Thoracic aorta endothelial cell (primary cell): ENCODE measurements at places on chromosomes 6 and 20. TPM values are rescaled to one million over a fixed set of nuclear protein-coding genes. Genes with fewer than 3 reads are reported as not detected.

Gene C2
- not detected in 2 replicates for total RNA-seq

Gene RAB32
- 103 and 122 TPM in 2 replicates for total RNA-seq

Gene DOK5
- 2.7 and 10.4 TPM in 2 replicates for total RNA-seq

Gene TMEM244
- total RNA-seq = not detected in 2 replicates

Gene PRSS16
- not detected in 2 replicates for total RNA-seq

Gene E2F3
- 14.6 and 15.2 TPM in 2 replicates for total RNA-seq

Gene SOX4
- total RNA-seq = 86.7 and 91.0 TPM in 2 replicates

Gene SLC52A3
- total RNA-seq = 0.07 TPM in 1 of 2 replicates, not detected in the other

Gene NR2E1
- total RNA-seq = not detected in 2 replicates

Gene SLC35F1
- not detected in 2 replicates for total RNA-seq

Gene TSPO2
- total RNA-seq = not detected in 2 replicates

Gene CD24
- 1.1 and 1.7 TPM in 2 replicates for total RNA-seq

Gene C20orf141
- total RNA-seq = not detected in 2 replicates

Gene BPI
- not detected in 2 replicates for total RNA-seq

Gene C4B
- 0.43 and 1.9 TPM in 2 replicates for total RNA-seq

Gene PTK6
- not detected in 2 replicates for total RNA-seq

Gene GTSF1L
- total RNA-seq = not detected in 2 replicates

Gene POM121L2
- total RNA-seq = not detected in 2 replicates

Gene C6orf118
- not detected in 2 replicates for total RNA-seq

Gene ZNF334
- total RNA-seq = 0.13 and 0.14 TPM in 2 replicates

Gene SLC17A3
- not detected in 2 replicates for total RNA-seq

Gene COL21A1
- 0.66 TPM in 1 of 2 replicates, not detected in the other for total RNA-seq

Gene SEL1L2
- total RNA-seq = not detected in 2 replicates

Gene RIMS4
- total RNA-seq = not detected in 2 replicates

Gene ZSCAN23
- total RNA-seq = 0.65 and 1.5 TPM in 2 replicates

Gene LPA
- total RNA-seq = not detected in 2 replicates

Gene CGAS
- total RNA-seq = 11.3 and 14.3 TPM in 2 replicates

Gene PIGU
- total RNA-seq = 17.0 and 19.1 TPM in 2 replicates

Gene SLC22A16
- not detected in 2 replicates for total RNA-seq

Gene FAM50B
- 4.7 TPM in 2 replicates for total RNA-seq

Gene ANGPT4
- not detected in 2 replicates for total RNA-seq

Gene RIPPLY2
- not detected in 2 replicates for total RNA-seq

Gene CTAGE9
- total RNA-seq = not detected in 2 replicates

Gene FNDC11
- 0.40 and 0.50 TPM in 2 replicates for total RNA-seq

Gene MYH7B
- under 0.01 TPM in 1 of 2 replicates, not detected in the other for total RNA-seq

Gene KIFC1
- 48.7 and 75.7 TPM in 2 replicates for total RNA-seq

Gene SLC13A3
- total RNA-seq = 0.40 and 0.43 TPM in 2 replicates

Gene RNF39
- not detected in 2 replicates for total RNA-seq

Gene NMBR
- not detected in 2 replicates for total RNA-seq

Gene FERMT1
- total RNA-seq = 3.3 and 6.5 TPM in 2 replicates

Gene ANKRD6
- 4.8 and 9.1 TPM in 2 replicates for total RNA-seq

Gene SLC22A1
- total RNA-seq = not detected in 2 replicates

Gene ENPP1
- total RNA-seq = 5.2 and 8.1 TPM in 2 replicates

Gene LMBRD1
- 27.2 and 32.0 TPM in 2 replicates for total RNA-seq

Gene TMC2
- not detected in 2 replicates for total RNA-seq

Gene CRISP2
- not detected in 2 replicates for total RNA-seq

Gene PLG
- not detected in 2 replicates for total RNA-seq
